ENCODE measurements at places on chromosomes 7 and 10.

GRCh38 chr7:142873281-142873784 lies 12.2 kb downstream of the TRPV6 start:
- DNase-seq = no peak

DNA sequence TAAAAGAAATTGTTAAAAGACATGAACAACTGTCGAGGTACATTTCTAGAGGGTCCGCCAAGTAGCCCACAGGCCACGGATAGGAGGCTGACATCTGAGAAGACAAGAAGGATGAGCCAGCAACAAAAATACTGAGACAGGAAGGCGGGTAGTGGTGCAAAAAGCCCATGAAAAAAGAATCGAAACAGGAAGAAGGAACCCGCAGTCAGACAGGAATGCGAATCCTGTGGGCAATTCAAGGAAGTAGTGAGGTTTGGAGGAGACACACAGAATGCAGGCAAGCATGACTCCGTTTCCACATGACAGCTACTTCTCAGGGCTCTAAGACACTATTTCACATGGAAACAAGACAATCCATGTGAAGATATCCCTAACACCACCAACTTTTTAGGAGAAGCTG lies 125.2 kb downstream of the DOCK4 start:
- DNase-seq = no peak

DNA sequence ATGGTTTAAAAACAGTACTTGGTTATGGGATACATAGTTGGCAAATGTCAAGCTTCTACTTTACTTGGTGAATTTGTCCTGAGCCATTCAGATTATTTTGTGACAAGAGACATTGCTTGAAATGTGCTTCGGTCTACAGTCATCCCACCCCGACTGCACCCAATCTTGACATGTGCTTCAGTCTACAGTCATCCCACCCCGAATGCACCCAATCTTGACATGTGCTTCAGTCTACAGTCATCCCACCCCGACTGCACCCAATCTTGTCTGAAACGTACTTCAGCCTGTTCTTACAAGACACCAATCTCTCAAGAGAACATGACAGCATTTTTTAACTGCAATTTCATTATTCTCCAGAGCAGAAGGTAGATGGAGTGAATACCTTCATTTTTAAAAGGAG lies 47.8 kb downstream of the PRKCQ start:
- DNase-seq = no peak

DNA sequence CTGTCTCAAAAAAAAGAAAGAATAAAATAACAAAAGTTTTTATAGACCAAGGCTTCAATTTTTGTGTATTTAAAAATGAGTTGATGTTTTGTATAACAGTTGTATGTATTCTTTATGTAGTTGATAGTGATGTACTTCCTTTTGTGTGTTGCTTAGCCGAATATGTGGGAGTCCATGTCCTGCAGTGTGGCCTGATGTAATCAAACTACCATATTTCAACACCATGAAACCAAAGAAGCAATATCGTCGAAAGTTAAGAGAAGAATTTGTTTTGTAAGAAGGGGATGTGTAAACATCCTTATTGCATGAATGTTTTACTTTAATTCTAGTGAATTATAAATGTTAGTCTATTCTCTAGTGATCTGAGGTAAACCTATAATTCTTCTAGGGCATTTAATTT lies 56.6 kb downstream of the MPLKIP start:
- no peak for DNase-seq

- DNase-seq = no peak
Measured at GRCh38 chr7:107898997-107899594, 8.1 kb downstream of the DLD start.

DNA sequence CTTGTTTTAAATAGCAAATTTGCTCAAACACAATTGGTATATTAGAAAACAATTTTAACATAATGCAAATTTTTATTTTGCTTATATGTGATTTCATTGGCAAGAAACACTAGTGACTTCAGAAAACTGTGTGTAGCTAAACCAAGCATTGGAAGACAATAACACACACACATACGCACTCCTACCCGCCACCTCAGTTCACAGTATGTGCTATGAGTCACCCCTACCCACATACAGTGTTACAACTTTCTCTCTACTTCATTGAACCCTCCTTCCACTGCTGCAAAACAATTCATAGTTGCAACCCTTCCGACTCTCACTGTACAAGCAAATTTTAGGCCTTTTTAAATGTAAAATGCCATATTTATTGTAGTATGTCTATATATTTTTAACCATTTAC lies 119.9 kb upstream of the THSD7A start:
- no peak for DNase-seq
